ENCODE measurements at places on chromosomes 4 and X.
A peak's percentile ranks its signal among the peaks of the same experiment; 100 is the strongest.

GRCh38 chrX:95065151-95065550, 1391.1 kb downstream of the FAM133A start:
- DNase-seq: no peak

DNA sequence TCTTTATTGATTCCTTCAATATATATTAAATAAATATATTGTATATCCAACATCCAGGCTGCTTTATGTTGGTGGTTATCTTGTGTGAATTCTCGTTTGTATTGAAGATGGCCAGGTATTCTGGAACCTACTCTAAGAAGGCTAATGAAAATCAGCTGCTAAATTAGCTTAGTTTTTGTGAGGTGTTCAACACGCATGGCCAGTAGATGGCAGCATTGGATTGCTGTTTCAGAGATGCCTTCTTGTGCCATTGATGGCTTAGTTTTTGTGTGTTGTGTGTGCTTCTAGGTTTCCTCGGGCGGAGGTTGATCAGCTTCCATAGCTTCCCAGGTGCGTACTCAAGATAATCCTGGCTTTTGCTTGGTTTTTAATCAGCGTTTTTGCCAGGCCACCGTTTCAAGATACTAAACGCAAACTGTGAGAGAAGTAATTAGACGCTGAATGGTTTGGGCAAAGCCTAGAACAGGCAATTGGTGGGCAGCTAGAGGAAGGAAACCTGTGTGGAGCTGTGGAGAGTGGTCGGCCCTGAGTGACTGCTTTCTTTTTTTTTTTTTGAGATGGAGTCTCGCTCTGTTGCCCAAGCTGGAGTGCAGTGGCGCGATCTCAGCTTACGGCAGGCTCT, 15.1 kb downstream of the NOCT start:
- peak; percentile 58 for DNase-seq

DNA sequence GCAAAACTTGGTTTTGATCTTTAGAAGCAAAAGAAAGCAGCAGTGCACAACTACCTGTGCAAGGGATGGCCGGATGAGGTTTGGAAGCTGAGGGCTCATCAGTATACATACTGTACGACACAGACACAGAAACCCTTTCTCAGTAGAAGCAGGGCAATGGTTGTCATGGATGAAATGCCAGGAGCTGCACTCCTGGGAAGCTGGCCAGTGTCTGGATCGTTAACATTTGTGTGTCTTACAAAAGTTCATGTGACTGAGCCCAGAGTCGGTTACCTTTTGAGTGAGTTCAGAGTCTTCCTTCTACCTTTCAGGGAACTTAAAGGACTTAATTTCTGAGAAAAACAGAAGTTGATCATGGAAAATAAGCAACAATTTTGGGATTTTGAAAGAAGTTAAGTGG, 230.3 kb downstream of the APBB2 start:
- DNase-seq: no peak

GRCh38 chr4:170068438-170069128, 21.2 kb downstream of the AADAT start:
- DNase-seq: no peak

DNA sequence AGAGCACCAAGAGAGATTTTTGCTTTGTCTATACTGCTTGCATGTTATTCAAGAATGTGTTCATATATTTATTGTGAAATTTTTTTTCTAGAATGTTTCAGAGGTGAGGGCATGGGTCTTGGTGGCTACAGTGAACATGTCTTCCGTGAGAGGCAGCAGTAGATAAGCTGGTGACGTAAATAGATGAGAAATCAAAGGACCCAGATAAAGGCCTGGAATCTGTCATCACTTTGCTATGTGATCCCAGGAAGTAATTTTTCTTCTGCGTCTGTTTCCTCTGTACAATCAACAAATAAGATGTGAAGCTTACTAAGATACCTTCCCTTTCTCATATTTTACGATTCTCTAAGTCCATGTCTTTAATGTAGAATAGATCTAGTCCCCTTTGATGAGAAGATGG, 129.1 kb downstream of the COL4A6 start:
- no peak for DNase-seq

DNA sequence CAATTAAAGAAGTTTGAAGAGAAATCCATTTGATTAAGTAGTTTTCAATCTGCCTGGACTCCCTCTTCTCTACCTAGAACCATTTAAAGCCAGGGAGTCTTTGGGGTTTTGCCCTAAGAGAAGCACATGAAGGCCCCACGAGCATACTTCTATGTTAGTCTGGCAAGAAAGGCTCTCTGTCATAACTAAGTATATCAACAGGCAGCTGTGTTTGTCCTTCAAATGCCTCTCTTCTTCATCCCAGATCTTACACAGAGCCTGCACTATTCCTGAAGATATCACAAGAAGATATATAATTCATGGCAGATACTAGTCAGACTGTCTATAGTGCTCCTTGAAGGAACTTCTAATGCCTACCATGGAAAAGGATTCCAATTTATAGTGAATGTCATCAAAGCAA, 206.2 kb downstream of the PRDM5 start:
- no peak for DNase-seq

DNA sequence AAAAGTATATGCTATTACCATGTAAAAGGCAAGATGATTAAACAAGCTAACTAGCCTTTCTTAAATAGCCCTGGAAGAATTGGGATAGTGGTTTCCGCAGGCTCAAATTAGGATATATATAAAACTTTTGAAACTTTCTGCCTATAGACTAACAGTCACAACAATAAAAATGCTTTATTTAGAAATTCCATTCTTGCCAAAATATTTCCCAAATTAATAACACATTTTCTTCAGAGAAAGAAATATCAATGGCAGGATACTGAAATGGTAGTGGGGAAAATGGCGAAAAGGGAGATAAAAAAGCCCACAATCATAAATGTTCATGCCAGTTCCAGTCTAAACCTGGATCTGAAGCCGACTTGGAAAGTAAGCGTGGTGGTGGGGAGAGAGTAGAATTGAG, 56.0 kb downstream of the MAD2L1 start:
- DNase-seq: no peak

GRCh38 chr4:81988178-81988577, 385.6 kb downstream of the HNRNPD start:
- DNase-seq: no peak

DNA sequence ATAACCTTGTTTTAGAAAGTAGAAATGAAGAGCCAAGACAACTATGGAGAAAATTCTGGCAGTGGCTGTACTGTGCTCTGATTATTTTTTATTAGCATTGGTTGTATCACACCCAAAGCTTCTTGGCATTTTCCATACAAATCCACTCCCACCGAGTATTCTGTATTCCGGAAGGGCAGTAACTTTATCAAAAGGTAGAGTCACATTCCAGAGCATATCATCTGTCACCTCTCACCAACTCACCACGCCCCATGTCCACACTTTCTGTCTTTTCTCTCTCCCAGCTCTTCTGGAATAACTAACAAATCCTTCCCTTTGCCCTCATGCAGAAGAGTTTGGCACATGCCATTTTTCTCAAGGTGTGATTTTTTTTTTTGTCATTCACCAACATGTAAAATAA, 52.7 kb downstream of the CORIN start:
- DNase-seq: no peak

DNA sequence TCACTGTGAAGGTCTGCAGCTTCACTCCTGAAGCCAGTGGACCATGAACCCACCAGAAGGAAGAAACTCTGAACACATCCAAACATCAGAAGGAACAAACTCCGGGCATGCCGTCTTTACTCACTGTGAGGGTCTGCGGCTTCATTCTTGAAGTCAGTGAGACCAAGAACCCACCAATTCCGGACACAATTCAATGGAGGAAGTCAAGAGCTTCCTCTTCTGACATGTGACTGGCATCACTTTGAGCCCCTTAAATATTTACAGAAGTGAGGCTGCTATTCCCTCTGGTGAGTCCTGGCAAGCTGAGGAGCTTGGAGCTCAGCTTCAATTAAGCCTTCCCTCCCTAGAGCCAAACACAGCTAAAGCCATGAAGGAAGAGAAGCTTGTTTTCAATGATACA, 103.5 kb upstream of the SRD5A3 start:
- DNase-seq: no peak

DNA sequence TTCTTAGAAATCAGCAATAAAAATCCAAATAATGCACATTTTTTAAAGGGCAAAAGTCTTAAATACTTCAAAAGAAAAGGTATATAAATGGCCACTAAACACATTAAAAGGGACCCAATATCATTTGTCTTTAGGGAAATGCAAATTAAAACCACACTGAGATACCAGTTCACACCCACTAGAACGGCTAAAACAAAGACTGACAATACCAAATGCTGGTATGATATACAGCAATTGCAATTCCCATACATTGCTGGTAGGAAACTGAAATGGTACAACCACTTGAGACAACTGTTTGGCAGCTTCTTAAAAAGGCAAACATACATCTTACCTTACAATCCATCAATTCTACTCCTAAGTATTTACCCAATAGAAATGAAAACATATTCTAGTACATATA, 33.7 kb downstream of the CAMK2D start:
- DNase-seq: no peak

- DNase-seq: no peak
Observed at GRCh38 chr4:85391071-85391470, 83.9 kb upstream of the ARHGAP24 start.

GRCh38 chrX:47360423-47361179, 9.8 kb upstream of the ZNF157 start:
- no peak for DNase-seq

GRCh38 chrX:45274576-45274975, 73.9 kb upstream of the DIPK2B start:
- DNase-seq: no peak

DNA sequence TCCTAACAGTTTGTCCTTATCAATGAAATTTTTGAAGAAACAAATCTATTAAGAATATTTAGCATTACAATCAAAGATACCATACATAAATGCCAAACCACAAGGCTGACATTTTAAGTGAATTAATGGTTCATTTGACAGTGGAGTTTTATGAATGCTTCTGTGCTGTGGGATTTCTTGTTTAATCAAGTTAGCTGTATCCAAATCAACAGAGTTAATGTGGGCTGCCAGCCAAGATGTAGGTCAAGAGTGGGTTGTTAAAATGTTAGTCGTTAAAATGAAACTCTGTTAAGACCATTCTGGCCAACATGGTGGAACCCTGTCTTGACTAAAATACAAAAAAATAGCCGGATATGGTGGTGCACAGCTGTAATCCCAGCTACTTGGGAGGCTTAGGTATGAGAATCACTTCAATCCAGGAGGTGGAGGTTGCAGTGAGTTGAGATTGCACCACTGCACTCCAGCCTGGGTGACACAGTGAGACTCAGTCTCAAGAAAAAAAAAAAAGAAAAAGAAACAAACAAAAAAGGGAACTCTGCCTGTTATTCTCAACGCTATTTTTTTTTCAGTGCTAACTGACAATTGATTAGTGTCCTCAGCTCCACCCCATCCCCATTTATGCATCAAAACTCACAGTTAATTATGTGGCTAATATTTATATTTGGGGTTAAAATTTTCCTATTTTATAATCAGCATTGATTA, 20.2 kb downstream of the GPAT3 start:
- DNase-seq: no peak

DNA sequence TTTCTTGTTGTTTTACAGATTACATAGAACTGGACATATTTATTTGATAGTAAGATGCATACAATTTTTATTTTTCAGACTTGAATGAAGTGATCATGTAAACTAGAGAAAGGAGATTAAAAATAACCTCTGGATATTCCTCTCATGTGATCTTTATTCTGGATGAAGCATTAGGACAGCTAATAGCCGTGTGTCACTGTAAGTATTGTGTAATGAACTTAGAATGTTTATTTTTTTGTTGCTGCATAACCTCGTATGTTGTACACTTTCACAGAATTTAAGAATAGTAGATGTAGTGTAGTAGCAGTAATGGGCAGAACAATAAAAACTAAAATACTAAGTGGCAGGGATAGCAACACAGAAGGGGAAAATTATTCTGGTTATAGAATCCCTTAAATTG, 2094.5 kb upstream of the TENM3 start:
- no peak for DNase-seq

- DNase-seq: no peak
Observed at GRCh38 chrX:69210581-69210980, 45.3 kb upstream of the PJA1 start.

DNA sequence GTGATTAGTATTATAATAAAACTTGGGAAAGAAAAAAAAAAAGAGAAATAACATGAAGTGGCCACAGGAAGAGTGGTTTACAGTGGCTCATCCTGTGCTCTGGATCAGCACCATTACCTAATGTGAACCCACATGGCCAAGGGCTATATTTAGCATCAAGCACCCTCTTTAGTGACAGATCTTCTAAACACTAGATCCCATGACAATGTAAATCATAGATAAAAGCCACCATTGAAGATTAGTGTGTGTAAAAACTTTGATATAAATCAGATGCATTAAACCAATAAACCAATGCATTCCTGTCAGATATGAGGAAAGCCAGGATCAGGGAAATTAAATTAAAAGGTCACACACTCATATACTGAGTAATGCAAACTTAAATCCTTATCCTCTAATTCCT, 400.6 kb upstream of the MAGEB18 start:
- no peak for DNase-seq

GRCh38 chr4:3705236-3705987, 60.8 kb upstream of the ADRA2C start:
- DNase-seq: no peak

GRCh38 chrX:152915541-152916241, 17.8 kb downstream of the ZNF185 start:
- DNase-seq: no peak

DNA sequence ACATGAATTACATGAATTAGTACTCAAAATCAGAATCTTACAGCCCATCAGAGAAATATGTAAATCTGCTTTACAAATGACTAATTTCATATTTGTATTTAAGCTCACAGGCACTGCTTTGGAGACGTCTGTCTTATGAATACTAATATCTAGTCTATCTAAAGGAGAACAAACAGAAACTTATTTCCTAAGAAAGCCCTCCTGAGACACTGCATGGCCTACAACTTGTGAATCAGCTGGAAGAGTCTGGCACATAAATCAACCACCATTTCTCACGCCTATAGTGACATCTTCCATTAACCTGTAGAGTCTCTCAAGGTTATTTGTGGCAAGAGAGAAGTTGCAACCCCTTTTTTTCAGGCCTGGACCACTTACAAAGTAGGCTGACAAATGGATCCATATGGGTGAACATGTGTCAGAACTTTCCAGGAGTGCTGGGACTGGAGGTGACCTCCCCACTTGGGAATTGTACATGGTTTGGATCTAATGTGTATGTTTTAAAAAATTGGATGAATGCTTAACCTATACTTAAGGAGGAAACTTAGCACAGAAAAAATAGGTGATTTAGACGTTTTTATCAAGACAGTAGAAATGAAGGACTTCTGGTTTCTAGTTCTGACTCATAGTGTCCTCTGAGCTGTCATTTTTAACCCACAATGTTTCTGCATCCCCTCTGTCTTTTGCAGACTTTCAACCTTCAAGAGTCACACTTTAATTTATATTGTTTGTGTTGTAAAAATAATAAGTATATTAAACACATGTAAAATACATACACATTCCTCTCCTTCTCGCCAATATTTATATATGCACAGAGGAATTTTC, 83.2 kb upstream of the ARHGAP24 start:
- DNase-seq: no peak

- no peak for DNase-seq
Observed at GRCh38 chrX:150719621-150720020, 26.4 kb downstream of the MTMR1 start.
